Melanocyte of skin (primary cell): ENCODE measurements at places on chromosomes 5 and 9. TPM values are rescaled to one million over a fixed set of nuclear protein-coding genes. Genes with fewer than 3 reads are reported as not detected.

Gene GFI1B
- under 0.01 TPM in 1 of 2 replicates, not detected in the other for total RNA-seq

Gene WDR31
- total RNA-seq, result 1.00 and 1.5 TPM in 2 replicates

Gene PAIP2
- 52.6 and 76.3 TPM in 2 replicates for total RNA-seq

Gene QRFP
- not detected in 2 replicates for total RNA-seq

Gene FOXI1
- total RNA-seq, result not detected in 2 replicates

Gene CTNND2
- total RNA-seq, result under 0.01 TPM in 1 of 2 replicates, not detected in the other

Gene GMCL2
- not detected in 2 replicates for total RNA-seq

Gene PLGRKT
- 22.0 and 33.3 TPM in 2 replicates for total RNA-seq

Gene GRM6
- total RNA-seq, result not detected in 2 replicates

Gene SPINK13
- not detected in 2 replicates for total RNA-seq

Gene C5orf52
- not detected in 2 replicates for total RNA-seq

Gene PCDHGA4
- 0.67 and 1.5 TPM in 2 replicates for total RNA-seq

Gene ITK
- total RNA-seq, result 1.3 and 2.6 TPM in 2 replicates

Gene SLC6A19
- not detected in 2 replicates for total RNA-seq

Gene PCSK5
- total RNA-seq, result 0.31 and 0.33 TPM in 2 replicates

Gene TXNDC8
- total RNA-seq, result not detected in 2 replicates

Gene TMEM252
- total RNA-seq, result not detected in 2 replicates

Gene CD72
- total RNA-seq, result 0.33 and 0.62 TPM in 2 replicates
